Hematopoietic multipotent progenitor cell treated with erythropoietin and hydrocortisone succinate and interleukin-3 and kit ligand, for 8 days (in vitro differentiated cells): ENCODE measurements at places on chromosomes 3 and 15.

DNA sequence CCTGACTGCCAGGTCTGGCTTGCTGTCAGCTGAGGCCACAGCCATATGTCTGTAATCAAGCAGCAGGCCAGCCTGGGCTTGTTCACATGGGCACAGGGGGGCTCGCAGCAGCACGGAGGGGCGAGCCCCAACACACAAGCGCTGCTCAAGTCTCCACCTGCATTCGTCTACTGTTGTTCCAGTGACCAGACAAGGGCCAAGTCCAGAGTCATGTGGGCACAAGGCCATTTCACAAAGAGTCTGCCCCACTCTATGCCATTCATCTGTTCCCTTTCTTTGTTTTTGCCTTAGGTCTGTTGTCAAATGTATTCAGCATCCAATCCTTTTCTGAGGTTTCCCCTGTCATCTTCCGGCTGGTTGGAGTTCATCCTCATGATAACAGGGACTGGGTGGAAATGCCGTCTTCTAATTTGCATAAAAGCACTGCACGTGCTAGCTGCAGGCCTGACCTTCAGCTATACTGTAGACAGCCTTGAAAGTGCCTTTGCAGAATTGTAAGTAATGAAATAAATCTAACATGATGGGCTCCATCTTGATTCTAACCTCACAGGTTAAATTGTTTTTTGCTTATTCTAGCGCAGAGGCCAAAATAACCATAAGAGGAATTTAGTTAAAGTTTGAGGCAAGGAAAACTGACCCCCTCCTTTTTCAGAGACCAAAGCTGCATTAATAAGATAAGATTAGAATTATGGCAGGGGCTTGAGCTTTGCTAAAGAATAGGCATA lies 28.6 kb upstream of the KBTBD12 start:
- DNase-seq: peak; percentile 81

DNA sequence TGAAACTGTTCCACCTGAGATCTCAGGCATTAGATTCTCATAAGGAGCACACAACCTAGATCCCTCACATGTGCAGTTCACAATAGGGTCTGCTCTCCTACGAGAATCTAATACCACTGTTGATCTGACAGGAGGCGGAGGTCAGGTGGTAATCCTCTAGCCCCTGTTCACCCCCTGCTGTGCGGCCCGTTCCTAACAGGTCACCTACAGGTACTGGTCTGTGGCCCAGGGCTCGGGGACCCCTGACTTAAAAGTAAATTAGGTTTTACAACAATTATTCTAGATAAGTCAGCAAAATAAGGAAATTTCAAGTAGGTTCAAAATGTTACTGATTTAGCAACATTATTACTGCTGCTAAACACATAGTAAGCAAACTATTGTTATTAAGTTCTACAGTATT lies 58.2 kb downstream of the CFAP20DC start:
- no peak for DNase-seq

DNA sequence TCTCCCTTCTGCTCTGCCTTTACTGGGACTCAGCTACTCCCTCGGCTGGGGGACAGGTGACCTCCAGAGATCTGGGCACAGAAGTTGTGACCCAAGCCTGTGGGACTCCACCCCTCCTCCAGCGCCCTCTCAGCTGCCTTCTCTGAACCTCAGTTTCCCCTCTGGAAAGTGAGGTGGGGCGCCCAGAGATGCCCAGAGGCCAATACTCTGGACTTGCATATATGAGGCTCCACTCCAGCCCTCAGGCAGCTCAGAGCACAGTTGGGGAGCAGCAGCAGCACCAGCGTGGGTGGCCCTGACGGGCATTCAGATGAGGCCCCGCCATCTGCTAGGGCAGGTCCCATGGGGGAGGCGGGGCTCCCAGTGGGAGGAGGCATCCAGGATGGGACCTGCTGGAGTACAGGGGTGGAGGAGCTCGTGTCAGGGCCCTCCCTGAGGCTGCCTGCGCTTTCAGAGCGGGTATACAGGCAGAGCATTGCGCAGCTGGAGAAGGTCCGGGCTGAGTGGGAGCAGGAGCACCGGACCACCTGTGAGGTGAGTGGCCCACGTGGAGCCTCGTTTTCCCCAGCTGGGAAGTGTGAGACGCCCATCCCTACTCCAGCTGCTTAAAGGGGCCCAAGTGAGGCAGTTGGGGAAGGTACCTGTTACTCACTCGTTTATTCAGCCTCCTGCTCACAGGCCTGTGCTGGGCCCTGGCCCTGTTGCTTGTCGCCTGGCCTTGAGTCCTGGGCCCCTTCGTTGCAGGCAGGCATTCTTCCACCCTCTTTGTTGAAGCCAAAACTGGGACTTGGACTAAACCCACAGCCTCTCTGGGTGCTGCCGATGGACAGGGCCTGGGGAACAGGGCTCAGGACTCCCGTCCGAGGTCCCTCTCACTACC lies 35.4 kb downstream of the PSTPIP1 start:
- DNase-seq: no peak

- DNase-seq: no peak
Measured at GRCh38 chr3:32459450-32459849, 43.2 kb downstream of the CMTM6 start.

DNA sequence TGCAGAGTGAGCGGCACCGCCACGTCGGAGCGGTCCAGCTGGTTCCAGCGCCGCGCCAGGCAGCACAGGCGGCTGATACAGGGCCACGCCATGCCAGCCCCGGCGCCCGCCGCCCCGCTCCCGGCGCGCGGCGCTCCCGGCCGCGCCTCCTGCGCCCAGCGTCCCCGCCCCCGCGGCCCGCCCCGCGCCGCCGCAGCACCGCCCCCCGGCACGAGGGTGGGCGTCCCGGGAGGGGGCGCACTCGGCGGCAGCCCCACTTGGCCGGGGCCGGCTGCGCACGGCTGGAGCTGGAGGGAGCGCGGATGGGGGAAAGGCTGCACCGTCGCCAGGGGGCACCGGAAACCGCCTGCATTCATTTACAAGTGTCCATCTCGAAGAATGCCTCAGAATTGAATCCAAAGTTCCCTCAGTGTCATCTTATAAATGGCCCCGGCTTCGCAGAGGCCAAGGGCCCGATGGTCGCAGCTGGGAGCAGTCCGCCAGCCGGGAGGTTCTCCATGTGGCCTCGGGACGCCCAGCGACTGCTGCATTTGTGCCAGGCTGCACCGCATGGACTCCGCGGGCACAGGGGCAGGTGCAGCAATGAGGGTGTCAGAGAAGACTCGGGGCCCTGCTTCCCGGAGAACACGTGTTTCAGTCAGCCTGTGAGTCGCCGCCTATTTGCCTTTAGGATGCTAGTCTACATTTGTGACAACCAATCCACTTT lies at the start of gene MAP6D1:
TSS of gene MAP6D1 (minus strand) at position 122 of the 706 bp plus-strand sequence. CDS start at position 92, 30 bp downstream.
- DNase-seq: peak; percentile 58

DNA sequence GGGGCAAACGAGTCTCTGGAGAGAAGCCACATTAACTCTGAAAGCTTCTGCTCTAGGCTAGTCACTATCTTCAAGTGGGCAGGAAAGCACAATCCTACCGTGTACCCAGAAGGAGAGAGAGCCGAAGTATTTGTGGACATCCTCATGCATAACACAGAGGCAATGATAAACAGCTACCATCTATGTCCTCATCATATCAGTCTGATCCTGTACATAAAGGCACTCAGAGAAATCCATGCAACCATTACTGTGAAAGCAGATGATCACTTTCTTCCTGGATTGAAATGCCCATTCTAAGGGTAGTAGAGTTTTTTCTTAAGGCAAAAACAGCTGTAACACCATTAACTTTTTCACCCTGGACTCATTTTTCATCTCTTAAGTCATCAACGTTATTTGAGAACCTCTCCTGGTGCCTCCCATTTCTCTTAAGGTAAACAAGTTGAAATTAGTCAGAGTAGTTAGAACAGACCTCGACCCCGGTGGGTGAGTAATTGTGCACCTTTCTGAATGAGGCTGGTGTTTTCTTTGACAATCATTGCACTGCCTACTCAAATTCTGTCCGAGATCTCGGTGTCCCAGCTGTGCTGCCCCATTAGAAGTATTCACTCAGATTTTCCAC lies 327.4 kb downstream of the SHQ1 start:
- DNase-seq: no peak

DNA sequence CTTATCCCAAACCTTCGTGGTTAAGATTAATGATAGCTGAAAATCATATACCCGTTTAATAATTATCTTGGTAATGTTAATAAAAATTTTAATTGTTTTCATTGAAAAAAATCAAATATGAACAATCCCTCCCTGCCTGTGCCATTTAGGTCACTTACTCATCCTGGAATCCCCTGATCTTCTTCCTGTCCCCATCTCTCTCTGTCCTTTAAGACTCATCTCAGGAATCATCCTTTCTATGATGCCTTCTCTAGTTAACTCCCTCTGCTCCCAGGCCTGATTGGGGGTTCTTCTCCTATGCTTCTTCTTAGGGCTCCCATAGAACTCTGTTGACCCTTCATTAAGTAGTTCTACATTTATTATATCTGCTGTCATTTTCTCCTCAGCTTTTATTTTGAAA lies 91.6 kb downstream of the MBNL1 start:
- no peak for DNase-seq

DNA sequence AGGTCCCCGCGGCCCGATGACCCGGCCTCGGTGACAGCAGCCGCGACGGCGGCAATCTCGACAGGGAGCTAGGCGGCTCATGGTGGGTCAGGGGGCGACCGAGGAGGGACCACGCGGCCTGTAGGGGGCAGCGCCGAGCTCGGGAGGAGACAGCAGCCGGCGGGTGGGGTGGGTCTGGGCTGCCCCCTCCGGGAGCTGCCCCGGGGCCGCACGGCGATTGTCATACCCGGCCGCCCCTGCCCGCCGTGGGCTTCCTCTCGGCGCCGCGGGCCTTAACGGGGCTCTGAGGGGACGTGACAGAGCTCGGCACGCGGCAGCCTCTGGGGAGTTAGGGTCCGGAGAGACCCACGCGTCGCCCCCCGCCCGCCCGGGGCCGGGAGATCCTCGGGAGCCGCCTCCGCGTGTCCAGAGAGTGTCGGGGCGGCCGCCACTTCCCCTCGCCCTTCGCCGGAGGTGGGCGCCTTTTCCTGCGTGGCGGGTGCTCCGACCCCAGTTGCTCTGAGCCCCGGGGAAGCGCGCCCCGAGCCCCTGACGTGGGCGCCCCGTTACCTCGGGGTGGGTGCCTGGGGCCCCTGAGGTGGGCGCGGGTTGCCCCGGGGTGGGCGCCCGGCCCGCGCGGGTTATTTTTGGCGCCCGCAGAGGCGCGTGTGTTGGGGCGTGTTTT lies 539 bp upstream of the PLCL2 start:
- DNase-seq: peak; percentile 34

- no peak for DNase-seq
Measured at GRCh38 chr3:186590580-186591295, 20.2 kb downstream of the DNAJB11 start.
